Activated CD8-positive, alpha-beta memory T cell treated with anti-CD3 and anti-CD28 coated beads for 1 hour (primary cell): ENCODE measurements at places on chromosomes 5 and 9.

DNA sequence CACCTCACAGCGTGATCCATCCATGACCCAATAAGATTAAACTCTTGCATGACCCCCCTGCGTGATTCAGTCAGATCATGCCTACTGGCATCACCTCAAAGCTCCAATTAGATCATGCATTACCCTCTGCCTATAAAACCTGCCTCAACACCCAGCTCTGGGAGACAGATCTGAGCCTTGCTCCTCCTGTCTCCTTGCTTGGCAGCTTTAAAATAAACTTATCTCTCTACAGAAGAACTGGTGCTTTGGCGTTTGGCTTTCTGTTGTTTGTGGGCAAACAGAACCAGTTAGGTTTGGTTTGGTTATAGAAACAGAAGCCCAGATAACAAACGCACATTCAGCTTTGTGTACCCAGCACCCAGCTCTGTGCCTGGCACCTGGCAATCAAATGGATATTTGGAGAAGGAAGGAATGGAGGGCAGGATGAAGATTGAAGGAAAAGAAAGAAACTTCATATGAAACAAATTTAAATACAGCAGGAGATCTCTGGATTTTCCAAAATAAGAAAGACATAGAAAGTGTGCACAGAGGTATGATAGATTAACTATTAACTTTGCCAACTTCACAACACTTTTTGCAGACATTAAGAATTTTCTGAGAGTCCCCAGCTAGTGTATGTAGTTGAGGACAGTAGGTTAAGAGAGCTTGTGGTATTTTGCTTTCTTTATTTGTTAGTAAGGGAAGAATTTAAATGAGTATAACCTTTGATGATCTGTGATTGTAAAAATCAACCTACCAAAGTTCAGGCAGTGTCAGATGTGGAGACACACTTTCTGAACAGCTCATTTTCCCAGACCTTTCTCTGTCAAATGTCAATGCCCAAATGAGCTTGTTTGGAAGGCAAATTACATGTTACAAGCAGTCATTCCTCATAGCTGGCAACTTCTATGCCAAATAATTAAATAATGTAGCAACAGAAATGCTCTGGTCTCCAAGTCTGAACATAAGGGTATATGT is 102.1 kb upstream of the ASTN2 start:
- DNase-seq, result no peak

GRCh38 chr5:113226116-113226736 is 208.6 kb downstream of the TSSK1B start:
- DNase-seq, result no peak

DNA sequence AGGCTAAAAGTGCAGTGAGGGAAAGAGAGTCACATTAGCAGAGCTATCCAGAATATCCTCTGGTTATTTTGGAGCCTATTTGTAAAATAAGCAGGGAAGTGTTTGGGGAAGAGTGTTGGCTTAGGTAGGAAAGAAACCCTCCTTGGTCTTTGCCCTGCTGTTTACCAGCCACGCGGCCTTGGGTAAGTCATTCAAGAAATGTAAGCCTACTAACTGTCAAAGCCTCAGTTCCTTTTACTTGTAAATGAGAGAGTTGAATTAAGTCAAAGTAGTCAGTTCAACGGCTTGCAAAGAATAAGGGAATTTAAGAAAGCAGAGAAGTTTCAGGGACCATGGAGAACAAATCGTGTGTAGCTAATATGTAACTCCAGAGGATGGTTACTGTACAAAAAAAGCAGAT is 75.8 kb upstream of the TNC start:
- no peak for DNase-seq

- no peak for DNase-seq
Measured at GRCh38 chr5:119398727-119399466, 43.1 kb downstream of the TNFAIP8 start.

- no peak for DNase-seq
Measured at GRCh38 chr9:70389188-70389587, 25.3 kb downstream of the KLF9 start.

DNA sequence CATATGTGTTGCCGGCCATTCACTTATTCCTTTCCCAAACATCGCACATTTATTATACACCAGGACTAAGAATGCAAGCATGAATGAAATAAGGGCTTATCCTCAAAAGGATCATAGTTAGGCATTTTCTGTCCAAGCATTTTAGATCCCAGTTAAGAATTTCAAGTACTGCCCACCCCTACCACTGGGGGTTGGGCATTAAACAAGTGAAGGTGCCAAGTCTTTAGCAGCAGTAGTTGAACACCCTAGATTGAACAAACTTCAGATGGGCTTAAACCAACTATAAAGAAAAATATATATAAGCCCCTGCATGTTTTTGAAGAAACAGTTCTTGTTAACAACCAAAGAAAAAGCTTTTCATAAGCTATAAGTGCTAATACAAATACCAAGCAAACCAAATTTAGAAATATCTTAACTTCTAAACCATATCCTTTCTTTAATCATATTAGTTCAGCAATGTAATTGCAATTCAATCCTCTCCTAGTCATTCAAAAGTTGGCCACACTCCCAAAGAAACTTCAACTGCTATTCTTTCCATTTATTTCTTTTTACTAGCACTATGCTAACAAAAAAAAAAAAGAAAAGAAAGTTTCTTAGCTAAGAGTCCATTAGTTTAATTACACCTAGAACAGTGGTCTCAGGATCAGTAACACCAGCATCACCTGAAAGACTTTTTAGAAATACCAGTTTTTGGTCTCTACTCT is 149.8 kb downstream of the MLLT3 start:
- DNase-seq, result no peak
